ENCODE measurements at places on chromosomes 2 and 18. TPM values are rescaled to one million over a fixed set of nuclear protein-coding genes. Genes with fewer than 3 reads are reported as not detected.

- DNase-seq, result no peak
These were observed 7.3 kb downstream of the IL37 start for GRCh38 chr2:112918256-112918655.

GRCh38 chr2:239165206-239165831 lies 235.5 kb downstream of the HDAC4 start:
- DNase-seq, result no peak

GRCh38 chr18:23069481-23069880 lies 65.8 kb upstream of the CABLES1 start:
- DNase-seq, result no peak

GRCh38 chr2:195414537-195415100 lies 242.4 kb upstream of the SLC39A10 start:
- DNase-seq, result no peak

Gene ELOA2
- total RNA-seq, result not detected

- DNase-seq, result no peak
These were observed 72.8 kb downstream of the TNS1 start for GRCh38 chr2:217929757-217930707.

GRCh38 chr2:44120428-44120827 lies 48.2 kb upstream of the PPM1B start:
- no peak for DNase-seq

DNA sequence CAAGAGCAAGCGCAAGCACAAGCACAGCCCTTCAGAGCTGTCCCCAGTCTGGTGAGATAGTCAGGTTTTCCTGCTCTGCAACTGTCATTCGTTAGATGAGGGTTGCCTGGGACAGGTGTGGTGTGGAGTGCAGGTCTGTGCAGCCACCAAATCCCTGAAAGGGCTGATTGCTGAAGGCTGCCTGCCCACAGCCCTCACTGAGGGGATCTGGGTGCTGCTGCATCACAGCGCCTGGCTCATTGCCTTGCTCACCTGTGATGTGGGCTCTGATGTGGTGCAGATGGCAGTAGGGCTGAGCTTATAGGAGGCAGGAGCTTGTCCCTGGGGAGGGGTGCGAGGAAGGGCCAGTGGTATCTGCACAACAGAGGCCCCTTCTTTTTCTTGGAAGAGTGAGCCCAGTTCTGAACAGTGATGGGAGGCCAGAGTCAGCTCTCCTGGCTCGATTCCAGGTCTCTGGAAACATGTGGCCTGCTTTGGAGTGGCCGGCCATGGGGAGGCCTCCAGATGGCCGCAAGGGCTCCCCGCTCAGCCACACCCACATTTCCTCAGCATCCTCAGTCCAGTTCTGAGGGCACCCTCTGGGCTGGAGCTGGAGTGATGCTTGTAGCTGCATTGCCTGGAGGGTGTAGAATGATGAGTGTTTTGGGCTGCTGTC lies 11.4 kb downstream of the UBE2F start:
- DNase-seq, result no peak

- no peak for DNase-seq
These were observed 84.1 kb downstream of the RBMS1 start for GRCh38 chr2:160409480-160409879.

- DNase-seq, result no peak
These were observed 285.1 kb upstream of the SLC14A2 start for GRCh38 chr18:45330170-45330594.
